Fibroblast of pulmonary artery (primary cell): ENCODE measurements at places on chromosomes 4 and X.

DNA sequence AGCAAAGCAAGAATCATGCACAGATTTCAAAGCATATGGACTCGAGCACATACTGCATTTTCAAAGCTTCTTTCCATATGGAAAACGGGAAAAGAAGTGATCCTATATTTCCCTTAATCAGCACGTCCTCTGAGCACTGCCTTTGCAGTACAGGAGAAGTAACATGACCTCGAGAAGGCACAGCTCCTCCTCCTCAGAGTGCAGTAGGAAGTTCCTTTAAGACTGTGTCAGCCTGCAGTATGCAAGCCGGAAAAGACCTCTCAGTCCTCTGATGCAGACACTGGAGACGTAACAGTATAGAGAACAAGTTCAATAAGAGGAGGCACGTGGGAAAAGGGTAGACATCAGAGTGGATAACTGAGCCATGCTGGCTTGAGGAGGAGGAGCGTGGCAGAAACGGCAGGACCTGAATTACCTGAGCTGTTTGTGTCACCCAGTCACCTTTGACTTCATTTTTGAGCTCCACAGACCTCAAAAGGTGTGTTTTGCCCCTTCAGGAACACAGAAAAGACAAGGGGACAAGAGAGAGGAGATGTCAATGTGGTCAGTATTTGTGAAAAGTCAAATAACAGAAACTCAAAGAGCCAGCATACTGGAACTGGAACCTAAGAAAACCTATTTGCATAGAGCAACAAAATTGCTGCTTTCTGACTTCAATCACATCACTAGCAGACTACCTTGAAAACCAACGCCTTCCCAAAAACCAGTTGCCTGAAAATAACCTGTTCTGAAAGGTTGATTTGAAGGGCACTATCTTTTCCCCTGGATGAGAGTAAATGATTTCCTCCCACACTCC lies 20.8 kb downstream of the IRF2 start:
- peak; percentile 88 for DNase-seq

DNA sequence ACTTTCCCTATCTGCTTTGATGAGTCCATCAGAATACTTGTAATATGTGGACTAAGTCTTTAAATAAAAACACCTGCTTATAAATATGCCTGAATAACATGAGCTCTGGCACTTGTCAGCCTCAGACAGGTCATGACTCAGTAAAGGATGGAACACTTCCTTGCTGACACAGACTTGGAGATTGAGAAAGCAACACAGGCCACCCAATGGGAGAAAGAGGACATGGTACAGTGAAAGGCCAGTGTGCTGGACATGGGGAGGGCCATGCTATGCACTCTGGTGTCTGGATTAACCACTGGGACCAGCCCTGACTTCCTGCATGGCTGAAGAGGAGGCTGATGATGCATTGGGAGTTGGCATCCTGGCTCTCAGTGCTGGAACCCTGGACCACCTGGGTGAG lies 149.5 kb downstream of the DHRSX start:
- peak; percentile 65 for DNase-seq

- DNase-seq, result peak; percentile 63
Observed at GRCh38 chr4:185142912-185143600, at the start of gene SLC25A4. Gene SLC25A4, plus strand, starts transcription at chr4:185143266. Its CDS starts 107 bp downstream, at chr4:185143373.

GRCh38 chr4:106875340-106875739 lies 160.8 kb downstream of the DKK2 start:
- no peak for DNase-seq

GRCh38 chr4:118175506-118175905 lies 141.2 kb downstream of the NDST3 start:
- no peak for DNase-seq

- no peak for DNase-seq
Observed at GRCh38 chrX:43618366-43619205, 37.5 kb upstream of the MAOA start.
